Suppressor macrophage treated with lipopolysaccharide for 4 hours (primary cell): ENCODE measurements at places on chromosomes 12 and 14.
A peak's percentile ranks its signal among the peaks of the same experiment; 100 is the strongest.

DNA sequence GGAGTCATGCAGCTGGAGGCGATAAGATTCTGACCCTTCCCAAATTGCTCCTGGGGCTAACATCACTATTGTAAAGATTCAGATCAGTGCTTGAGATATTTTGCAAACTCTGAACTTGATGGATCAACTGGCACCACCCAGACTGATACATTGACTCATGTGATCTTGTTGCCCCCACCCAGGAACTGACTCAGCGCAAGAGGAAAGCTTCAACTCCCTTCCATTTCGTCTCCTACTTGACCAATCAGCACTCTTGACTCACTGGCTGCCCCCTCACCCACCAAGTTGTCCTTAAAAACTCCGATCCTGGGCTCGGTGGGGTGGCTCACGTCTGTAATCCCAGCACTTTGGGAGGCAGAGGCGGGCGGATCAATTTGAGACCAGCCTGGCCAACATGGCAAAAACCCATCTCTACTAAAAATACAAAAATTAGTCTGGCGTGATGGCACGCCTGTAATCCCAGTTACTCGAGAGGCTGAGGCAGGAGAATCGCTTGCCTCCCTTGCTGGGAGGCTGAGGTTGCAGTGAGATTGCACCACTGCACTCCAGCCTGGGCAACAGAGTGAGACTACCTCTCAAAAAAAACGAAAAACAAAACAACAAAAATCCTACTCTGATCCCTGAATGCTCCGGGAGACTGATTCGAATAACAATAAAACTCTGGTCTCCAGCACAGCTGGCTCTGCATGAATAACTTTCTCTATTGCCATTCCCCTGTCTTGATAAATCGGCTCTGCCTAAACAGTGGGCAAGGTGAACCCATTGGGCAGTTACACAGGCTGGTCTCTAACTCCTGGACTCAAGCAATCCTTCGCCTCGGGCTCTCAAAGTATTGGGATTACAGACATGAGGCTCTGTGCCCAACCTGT lies 9.8 kb upstream of the ARF6 start:
- peak; percentile 56 for DNase-seq

DNA sequence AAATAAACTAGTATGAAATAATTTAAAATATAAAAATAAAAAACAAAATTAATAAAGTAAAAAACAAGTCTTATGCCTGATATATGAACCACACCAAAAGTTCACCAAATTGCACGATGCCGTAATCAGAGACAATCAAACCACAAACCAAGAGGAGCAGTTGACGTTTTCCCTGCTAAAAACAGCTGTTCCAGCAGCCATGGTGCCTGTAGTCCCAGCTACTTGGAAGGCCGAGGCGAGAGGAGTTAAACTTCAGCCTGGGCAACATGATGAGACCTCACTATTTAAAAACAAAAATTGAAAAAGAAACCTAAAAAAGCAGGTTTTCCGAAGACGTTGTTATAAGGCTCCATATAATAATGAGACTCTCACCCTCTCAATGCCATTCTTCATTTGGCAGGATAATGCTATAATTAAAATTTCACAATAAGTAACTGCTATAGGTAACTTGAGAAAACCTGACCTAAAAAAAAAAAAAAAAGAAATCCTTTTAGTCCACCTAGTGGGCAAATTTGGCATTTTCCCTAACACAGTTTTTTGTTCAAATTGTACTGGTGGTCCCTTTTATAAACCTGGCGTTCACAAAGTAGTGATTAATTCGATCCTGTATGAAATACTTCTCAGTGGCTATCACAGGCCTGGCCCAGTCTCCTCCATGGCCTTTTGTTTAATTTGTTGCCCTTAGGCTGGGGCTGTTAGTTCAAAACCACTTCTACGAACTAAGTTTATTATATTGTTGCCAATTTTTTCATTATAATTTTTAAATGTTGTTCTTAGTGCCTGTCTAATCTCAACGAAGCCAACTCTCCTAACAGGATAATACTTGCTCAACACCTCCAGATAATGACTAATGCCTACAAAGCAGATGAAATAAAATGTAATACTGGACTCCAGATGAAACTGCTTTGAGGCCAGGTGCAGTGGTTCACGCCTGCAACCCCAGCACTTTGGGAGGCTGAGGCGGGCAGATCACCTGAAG lies 62.1 kb downstream of the TNFAIP2 start:
- DNase-seq = peak; percentile 49

DNA sequence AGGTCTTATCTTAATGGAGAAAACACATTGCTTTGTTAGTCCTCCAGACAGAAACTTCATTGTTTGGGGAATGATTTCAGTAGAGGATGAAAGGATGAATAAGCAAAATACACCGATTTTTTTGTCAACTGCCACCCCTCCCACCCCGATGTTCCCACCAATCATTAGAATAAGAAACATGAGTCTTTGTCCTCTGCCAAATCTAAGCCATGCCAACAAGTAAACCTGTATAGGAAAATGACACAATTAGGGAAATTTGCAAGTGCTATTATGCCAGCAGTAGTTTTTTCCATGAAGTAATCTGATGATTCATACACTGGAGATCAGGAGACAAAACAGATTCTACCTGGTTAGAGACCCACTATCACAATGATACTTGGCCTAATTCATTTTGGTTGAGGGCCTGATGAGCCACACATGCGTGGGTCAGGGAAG lies 35.9 kb downstream of the FLRT2 start:
- no peak for DNase-seq

GRCh38 chr12:132489078-132489601 lies 811 bp upstream of the FBRSL1 start:
- DNase-seq = peak; percentile 64

GRCh38 chr12:51759175-51759574 lies 89.3 kb downstream of the FIGNL2 start:
- DNase-seq = no peak

GRCh38 chr12:22215467-22216253 lies 118.8 kb downstream of the ST8SIA1 start:
- DNase-seq = peak; percentile 16

DNA sequence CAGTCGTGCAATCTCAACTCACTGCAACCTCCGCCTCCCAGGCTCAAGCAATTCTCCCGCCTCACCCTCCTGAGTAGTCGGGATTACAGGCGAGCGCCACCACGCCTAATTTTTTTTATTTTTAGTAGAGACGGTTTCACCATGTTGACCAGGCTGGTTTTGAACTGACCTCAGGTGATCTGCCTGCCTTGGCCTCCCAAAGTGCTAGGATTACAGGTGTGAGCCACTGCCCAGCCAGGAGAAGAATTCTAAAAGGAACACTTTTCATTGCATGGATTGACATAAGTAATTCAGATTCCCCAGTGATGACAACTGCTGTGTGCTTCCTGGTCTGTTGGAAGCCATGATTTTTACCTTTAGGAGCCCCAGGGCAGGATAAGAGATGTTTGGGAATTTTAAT lies 22.1 kb downstream of the DMAC2L start:
- DNase-seq = no peak

DNA sequence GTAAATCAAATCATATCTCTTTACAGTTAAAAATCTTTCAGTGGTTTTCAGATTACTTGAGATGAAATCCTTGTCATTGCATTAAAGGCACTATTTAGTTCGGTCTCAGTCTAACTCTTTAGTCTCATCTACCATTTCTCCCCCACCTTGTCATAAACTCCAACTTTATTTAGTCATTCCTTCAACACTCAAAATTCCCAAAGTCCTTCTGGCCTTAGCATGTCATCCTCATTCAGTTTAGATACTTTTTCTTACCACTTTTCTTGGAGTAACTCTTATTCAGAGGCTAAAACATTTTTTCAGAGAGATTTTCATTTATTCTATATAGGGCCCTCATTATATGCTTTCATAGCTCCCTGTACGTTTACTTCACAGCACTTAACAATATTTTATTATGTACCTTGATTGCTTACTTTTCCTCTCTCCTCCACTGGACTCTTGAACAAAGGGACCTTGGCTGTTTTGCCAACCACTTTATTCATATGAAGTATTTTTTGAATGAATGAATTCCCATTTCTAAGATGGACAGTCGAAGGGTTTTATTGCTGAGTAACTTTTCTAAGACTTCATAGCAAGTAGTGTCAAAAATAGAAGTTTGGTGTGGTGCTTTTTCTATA lies 12.8 kb downstream of the USP15 start:
- no peak for DNase-seq

DNA sequence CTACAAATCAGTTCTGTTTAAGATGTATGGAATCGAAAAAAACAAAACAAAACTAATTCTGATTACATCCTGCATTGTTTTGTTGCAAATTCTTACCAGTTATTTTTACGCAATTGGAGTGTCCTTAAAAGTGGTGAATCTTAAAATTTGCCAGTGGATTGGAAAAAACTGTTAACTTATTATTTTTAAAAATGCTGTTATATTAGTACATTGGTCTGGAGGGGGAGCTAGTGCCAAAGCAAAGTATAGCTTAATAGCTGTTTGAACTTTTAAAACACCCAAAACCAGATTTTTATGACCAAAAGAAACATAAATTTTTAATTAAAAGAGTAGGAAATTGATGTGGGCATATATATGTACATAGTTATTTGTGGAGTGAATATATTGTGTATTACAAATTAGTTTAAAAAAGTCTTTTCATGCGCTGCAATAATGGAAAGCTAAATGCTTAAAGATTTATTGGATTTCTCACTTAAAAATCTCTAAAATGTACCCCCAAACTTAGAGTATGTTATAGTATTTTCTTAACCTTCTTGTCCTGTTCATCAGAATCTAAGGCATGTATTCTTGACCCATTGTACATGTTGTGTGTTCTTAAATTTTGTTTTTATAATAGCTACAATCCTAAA lies 2.5 kb downstream of the FUT8 start:
- peak; percentile 44 for DNase-seq

GRCh38 chr12:131327521-131328488 lies 374.1 kb downstream of the ADGRD1 start:
- DNase-seq = no peak

GRCh38 chr12:38669530-38669929 lies 235.9 kb downstream of the CPNE8 start:
- DNase-seq = no peak

DNA sequence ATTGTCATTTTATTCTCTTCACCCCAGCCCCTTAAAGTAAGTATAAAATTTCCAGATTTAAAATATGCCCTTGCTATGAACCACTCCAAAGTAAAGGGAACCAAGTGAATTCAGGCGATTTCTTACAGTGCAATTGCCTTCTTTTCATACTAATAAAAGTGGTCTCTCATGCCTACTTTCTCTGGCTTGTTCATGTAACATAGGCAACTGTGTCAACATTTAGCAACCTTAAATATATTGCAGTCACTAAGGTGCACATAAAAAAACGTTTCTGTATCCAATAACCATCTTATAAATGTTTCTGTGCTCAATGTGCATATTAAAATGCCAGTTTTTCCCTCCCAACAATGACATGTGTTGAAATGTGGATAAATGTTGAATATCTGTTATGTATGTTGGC lies 271.6 kb upstream of the DCN start:
- DNase-seq = no peak

- peak; percentile 45 for DNase-seq
Observed at GRCh38 chr12:51904951-51905470, 2.3 kb upstream of the ACVRL1 start.

DNA sequence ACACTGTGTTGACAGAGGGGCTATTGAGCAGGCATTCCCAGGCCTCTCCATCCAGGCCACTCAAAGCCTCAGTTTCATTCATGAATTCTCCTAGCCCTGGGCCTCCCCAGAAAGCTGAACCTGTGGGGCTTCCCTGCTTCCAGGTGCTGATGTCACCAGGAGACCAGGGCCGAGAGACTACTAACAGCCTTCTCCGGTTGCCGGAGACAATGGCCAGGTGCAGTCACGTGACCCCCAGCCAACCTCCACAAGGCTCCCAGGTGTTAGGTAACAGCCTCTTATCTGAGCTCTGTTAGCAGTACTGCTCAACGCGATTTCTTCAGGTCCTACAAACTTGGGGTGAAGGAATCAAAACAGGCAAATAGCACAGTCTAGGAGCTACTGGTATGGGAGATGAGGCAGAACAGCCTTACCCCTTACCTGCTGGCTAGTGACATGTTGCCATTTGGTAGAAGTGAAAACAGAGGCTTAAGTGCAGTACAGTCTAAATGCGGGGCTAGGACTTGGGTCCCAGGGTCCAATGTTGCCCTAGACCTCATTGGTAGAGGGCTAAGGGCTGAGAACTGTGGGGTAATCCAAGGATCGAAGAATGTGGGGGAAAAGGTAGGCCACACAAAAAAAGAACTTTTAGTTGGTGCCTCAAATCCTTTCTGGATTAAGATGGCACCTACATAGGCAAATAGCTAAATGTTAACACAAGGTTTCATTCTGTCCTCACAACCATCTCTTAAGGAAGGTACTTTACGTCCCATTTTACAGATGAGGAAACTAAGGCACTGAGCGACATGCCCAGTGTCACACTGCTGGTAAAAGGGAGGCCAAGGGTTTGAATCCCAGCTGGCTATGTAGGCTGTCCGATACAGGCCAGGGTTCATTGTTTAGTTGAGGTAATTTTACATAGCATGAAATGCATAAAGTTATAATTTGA lies 3.8 kb downstream of the CCDC88C start:
- no peak for DNase-seq

- DNase-seq = peak; percentile 48
Observed at GRCh38 chr12:9928607-9929006, 3.6 kb downstream of the CLEC2A start.

DNA sequence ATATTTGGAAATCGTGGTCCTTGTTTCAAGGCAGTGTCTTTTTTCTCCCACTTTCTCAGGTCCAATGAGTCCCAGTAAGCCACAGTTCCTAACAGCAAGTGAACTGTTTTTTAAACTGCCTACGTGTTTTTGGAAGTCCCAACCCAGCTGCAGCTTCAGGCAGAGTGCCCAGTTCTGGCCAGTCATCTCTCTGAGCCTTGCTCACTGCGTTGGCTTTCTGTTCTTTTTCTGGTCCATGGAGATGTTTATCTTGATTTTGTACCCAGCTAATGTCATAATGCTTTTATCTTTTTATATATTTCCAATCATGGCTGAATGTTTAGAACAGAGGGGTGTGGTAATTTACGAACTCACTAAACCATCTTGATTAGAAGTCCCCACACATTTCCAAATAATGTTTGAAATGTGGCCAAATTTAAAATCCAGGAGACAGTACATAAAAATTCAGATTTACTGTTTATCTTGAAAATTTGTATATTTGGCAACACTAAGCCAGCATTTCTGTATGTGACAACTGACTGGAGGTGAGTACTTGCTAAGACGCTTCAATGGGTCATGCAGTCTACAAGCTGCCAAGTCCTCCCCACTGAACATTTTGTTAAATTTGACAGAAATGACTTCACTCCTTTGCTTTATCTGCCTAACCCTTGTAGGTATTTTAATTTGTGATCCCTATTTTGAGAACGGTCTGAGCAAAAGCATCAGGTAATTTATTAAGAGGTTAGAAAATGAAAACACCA lies 46.1 kb upstream of the OTOGL start:
- DNase-seq = no peak

DNA sequence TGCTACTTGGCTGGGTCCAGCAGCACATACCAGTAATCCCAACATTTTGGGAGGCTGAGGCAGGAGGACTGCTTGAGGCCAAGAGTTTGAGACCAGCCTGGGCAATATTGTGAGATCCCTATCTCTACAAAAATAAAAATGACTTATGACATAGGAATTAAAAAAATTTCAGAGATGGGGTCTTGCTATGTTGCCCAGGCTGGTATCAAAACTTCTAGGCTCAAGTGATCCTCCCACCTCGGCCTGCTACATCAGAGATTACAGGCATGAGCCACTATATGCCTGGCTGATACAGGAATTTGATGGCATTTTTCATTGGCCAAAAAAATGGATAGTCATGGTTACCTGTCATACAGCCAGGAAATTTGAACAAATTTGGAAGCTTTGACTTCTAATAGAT lies 54.6 kb downstream of the ZC3H14 start:
- no peak for DNase-seq

- no peak for DNase-seq
Observed at GRCh38 chr14:101845896-101846295, 84.4 kb downstream of the PPP2R5C start.

- DNase-seq = peak; percentile 16
Observed at GRCh38 chr14:47226877-47227520, 448.4 kb downstream of the MDGA2 start.
